ENCODE measurements at places on chromosomes 2 and 18.

DNA sequence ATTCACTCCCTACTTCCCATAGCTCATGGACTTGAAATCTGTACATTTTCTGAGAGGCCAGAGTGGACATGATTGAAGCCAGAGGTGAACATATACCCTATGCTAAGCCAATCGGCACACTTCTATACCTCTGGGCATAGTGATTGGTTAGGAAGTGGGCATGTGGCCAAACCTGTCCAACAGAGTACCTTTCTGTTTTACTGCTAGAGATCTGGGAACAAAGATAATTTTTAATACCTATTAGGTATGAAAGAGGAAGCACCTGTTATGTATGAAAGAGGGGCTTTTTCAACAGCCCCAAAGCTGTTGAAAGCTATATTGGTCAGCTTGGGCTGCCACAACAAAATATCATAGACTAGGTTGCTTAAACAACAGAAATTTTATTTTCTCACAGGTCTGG lies 27.7 kb downstream of the METTL8 start:
- no peak for DNase-seq

DNA sequence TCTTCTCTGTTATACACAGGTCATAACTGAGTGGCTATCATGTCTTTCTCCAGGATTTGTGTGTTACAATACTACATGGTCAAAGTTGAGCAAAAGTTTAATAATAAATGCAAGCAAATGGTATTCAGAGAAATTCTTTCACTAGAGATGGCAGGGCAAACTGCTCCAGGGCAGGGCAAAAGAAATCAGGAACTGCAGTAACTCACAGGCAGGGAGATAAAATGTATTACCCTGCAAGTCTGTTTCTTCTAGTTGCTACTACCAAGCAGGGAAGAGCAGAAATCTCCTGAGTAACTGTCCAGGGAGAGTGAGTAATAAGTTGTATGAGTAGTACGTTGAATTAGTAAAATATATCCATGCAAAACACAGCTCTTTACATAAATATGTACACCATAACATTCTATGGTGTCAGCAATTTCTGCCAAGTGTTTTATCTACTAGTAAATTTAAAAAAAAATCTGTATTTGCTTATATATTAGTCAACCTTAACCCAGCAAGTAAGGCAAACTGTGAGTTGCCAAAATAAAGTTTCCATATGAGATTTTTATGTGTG lies 404.1 kb downstream of the ZEB2 start:
- DNase-seq = no peak

DNA sequence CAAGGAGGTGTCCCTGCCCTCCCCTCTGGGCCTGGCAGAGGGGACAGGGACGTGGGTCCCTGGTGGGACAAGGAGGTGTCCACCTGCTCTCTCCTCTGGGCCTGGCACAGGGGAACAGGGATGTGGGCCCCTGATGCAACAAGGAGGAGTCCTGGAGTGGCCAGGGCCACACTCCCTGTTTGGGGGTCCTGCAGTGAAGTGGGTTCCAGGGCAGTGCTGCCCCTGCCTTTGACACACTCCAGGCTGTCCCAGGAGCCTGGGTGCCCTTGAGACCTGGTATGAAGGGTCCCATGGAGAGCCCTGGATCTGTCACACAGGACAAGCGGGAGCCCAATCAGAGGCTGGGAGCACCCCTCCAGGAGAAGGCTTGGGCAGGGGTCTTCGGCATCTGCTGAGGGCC lies 75.8 kb upstream of the GPC1 start:
- DNase-seq = no peak

DNA sequence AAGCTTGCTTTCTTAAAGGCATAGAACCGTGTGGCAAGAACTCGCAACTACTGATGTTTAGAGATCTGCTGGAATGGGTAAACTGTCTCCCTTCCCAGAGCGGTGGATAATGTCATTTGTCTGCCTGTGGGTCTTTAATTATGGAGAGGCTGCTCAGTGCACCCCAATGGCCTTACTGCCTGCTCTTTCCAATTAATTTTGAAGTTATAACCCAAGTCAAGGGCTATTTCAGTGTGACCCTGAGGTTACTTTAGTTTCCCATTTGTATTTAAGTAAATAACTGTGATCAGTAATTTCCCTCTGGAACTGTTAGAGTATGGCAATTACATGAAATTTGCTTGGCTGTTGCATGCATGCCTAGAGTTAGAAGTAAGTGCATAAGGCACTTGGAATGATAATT lies 48.9 kb upstream of the LYPD6 start:
- no peak for DNase-seq

- no peak for DNase-seq
Measured at GRCh38 chr2:96549967-96550786, 13.6 kb downstream of the ARID5A start.

GRCh38 chr2:85329181-85329651 lies 1.4 kb upstream of the TGOLN2 start:
- no peak for DNase-seq

- no peak for DNase-seq
Measured at GRCh38 chr18:26386002-26386401, 159.8 kb downstream of the TAF4B start.

GRCh38 chr2:219010162-219010756 lies 17.0 kb upstream of the CRYBA2 start:
- no peak for DNase-seq

GRCh38 chr2:189657867-189658266 lies 3.4 kb upstream of the ASNSD1 start:
- DNase-seq = no peak

DNA sequence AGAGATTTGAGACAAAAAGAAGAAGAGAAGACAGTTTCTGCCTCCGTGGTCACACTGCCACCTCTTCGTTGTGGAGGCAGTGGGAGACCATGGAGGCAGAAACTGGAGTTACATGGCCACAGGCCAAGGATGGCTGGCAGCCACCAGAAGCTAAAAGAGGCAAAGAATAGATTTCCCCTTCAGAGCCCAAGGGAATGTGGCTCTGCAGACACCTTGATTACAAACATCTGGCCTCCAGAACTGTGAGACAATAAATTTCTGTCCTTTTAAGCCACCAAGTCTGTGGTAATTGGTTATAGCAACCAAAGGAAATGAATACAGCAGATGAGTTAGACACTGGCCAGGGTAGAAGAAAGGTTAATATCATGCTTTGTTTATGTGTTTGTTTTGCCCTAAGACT lies 420.4 kb upstream of the LYPD1 start:
- no peak for DNase-seq

DNA sequence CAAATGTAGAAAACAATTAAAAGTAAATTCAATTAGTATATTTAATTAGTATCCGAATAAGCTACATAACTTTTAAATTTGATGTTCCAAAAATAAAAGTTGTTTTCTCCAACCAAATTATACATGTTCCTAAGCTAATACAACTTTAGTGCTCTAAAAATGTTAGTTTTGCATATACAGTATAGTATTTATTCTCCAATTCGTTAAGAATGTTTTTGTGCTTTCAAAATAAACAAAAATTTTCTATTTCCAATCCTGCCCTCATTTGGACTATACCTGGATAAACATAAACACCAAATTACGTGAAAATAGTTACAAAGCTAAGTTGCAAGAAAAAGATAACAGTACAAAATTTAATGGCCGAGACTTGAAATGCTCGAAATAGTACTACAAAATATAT lies 71.9 kb downstream of the STK39 start:
- DNase-seq = no peak

DNA sequence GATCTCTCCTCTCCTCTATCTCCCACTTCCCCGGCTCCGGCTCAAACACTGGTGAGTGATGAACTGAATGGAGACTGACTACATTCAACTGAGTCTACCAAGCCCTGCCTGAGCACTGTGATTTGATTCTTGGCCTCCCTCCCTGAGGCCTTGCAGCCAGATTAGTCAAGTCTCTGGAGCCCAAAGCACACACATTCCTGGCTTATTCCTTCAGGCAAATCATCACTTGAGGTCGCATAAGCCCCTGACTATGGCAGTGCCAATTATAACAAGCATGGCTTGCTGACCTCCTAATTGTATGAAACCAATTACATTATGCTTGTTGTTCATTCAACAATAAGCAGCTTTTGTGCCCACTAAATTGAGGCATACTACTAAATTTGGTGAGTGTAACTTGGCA lies 34.6 kb downstream of the EFEMP1 start:
- DNase-seq = no peak

GRCh38 chr2:176099728-176100546 lies at the start of gene HOXD12:
Gene HOXD12, plus strand, starts transcription at chr2:176099795. Its CDS starts 7 bp downstream, at chr2:176099802.
- DNase-seq = no peak

DNA sequence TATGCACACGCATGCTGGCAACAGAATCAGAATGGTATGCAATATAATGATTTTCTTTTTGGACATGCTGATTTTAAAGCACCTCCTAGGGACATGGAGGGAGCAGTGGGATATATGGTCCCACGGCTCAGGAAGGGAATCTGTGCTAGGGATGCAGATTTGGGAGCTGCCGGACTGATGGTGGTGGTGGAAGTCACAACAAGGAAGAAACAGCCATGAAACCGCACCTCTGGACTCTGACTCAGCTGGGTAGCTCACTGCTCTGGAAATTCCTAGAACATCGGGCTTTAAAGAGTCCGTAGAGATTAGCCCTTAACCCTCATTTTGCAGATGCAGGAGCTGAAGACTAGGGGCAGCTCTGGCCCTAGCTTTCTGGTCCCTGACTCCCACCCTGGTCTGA lies 364.3 kb upstream of the KLHL29 start:
- DNase-seq = no peak

DNA sequence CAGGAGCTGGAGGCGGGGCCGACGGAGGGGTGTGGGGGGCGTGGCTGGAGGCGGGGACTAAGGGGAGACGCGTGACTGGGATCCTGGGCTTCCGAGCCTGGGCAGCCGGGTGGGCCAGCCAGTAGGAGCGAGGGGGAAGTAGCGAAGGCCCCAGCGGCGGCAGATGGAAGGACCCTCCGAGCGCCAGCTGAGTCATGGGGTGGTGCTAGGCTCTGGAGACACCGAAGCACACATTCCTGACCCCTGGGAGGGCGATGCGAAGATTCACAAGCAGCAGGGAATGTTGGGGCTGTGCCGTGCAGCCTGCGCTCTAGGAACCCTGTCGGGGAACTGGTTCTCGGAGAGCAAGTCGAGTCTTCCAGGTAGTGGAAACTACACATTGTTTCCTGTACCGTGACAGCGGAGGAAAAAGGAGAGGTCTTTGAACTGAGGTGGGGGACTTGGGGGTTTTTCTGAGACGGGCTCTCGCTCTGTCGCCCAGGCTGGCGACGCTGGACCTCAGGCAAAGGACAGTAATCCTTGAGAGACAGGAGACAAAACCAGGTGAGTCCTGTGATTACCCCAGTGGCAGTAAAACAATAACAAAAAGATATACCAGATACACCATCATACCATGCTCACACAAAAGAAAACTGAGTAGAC lies 650 bp upstream of the AFG3L2 start:
- no peak for DNase-seq

DNA sequence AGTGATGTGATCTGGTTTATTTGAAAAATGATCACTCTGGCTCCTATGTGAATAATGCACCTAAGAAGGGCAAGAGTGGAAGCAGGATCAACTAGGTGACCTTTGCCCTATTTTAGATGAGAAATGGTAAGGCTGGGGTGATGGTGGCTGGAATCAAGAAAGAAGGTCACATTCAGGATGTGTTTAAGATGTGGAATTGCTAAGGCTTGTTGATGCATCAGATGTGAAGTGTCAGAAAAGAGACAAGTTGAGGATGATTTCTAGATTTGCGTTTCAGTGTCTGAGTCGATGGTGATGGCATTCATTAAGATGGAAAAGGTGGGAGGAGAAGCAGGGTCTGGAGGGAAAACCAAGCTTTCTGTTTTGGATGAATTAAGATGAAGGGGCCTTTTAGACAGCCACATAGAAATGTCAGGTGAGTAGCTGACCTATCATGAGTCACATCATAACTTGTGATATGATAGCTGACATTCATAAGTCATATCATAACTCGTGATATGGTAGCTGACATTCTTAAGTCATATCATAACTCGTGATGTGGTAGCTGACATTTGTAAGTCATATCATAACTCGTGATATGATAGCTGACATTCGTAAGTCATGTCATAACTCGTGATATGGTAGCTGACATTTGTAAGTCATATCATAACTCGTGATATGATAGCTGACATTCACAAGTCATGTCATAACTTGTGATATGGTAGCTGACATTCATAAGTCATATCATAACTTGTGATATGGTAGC lies 101.2 kb upstream of the SEC11C start:
- no peak for DNase-seq

DNA sequence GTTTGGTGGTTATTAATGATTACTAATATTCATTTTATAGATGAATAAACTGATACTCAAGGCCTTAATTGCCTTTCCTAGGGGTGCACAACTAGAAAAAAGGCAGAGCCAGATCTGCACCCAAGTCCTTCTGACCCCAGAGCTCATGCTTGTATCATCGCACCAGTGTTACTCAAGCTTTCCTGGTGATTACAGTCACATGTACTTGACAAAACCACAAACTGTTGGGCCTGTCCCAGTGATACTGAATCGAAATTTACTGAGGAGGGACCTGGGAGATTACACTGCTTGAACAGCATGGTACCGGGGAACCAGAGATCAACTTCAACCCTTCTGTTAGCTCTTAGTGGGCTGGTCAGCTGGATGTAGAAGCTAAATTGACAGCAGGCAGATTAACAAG lies 33.7 kb downstream of the FASTKD2 start:
- no peak for DNase-seq

- DNase-seq = no peak
Measured at GRCh38 chr2:180707884-180708205, 272.6 kb upstream of the UBE2E3 start.

DNA sequence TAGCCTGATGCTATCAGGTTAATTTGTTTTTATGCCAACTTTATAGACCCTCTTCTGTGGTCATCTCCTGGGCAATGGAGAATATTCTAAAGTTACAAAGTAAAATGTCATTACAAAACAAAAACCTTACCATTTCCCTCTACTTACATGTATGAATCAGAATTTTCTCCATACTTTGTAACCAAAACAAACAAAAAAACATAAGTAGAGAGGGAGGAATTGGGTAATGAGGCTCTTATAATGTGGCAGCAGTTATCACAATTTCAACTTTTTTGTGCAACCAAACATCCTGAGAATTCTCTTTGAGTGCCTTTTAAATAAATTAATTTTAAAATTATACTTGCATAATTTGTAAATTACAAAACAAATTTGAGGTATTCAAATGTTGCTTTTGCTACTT lies 332.8 kb downstream of the TXNL1 start:
- no peak for DNase-seq

DNA sequence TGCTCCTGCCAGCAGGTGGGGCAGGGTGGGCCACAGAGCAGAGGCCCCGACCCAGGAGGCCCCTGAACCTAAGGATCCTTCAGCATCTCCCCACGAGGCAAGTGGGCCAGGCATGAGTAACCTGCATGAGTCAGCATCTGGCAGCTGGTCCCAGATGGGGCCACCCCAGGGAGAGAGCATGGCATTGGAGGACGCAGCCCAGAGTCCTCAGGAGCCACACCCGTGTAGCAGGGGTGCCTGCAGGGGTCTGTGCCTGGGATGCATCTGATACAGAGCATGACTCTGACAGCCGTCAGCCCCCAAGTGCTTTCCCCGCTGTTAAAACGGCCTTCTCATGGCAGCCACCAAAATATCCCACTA lies 185.6 kb upstream of the SALL3 start:
- no peak for DNase-seq

- no peak for DNase-seq
Measured at GRCh38 chr2:217942731-217943335, 60.0 kb downstream of the TNS1 start.
